CD4-positive, CD25-positive, alpha-beta regulatory T cell (primary cell): ENCODE measurements at places on chromosomes 6 and 20. TPM values are rescaled to one million over a fixed set of nuclear protein-coding genes. Genes with fewer than 3 reads are reported as not detected.

Gene LINC00237
- polyA plus RNA-seq, result not detected

Gene HLA-DQA1
- 28.4 TPM for polyA plus RNA-seq

Gene GPLD1
- 1.3 TPM for polyA plus RNA-seq

Gene CST4
- not detected for polyA plus RNA-seq

Gene MRPS18B
- 165 TPM for polyA plus RNA-seq

Gene PACSIN1
- polyA plus RNA-seq, result 0.14 TPM

Gene CNBD2
- 16.0 TPM for polyA plus RNA-seq

Gene SLC23A2
- polyA plus RNA-seq, result 3.7 TPM

Gene TCP11
- polyA plus RNA-seq, result not detected

Gene SYCP2
- polyA plus RNA-seq, result 1.2 TPM

Gene FILIP1
- not detected for polyA plus RNA-seq

Gene RAB44
- polyA plus RNA-seq, result not detected

Gene NXT1
- 47.1 TPM for polyA plus RNA-seq

Gene DDX43
- polyA plus RNA-seq, result 3.6 TPM

Gene PGC
- polyA plus RNA-seq, result not detected

Gene PNLDC1
- polyA plus RNA-seq, result 0.21 TPM

Gene C20orf141
- not detected for polyA plus RNA-seq

Gene PERP
- polyA plus RNA-seq, result 5.6 TPM

Gene CDSN
- not detected for polyA plus RNA-seq

Gene SLC22A2
- not detected for polyA plus RNA-seq
